Daoy (cell line): ENCODE measurements at places on chromosomes 2 and 18.
A peak's percentile ranks its signal among the peaks of the same experiment; 100 is the strongest.

GRCh38 chr18:70261141-70261788 is 27.6 kb upstream of the SOCS6 start:
- DNase-seq, result no peak

DNA sequence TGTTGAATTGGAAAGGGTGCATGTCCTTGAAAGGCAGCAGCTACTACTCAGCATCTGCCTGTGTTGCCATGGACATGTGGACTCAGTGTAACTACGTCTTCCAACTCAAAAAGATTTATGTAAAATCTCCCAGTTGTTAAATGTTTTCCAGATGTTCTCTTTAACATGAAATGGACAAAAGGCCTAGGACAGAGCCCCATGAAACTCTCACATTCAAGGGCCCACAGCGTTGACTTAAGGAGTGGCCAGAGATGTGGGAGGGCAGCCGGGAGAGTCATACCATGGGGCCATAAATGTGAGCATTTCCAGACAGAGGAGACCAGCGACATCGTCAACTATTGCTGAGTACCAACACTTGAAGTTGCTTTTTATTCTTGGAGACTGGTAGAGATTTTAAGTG is 9.9 kb downstream of the SLC3A1 start:
- no peak for DNase-seq

DNA sequence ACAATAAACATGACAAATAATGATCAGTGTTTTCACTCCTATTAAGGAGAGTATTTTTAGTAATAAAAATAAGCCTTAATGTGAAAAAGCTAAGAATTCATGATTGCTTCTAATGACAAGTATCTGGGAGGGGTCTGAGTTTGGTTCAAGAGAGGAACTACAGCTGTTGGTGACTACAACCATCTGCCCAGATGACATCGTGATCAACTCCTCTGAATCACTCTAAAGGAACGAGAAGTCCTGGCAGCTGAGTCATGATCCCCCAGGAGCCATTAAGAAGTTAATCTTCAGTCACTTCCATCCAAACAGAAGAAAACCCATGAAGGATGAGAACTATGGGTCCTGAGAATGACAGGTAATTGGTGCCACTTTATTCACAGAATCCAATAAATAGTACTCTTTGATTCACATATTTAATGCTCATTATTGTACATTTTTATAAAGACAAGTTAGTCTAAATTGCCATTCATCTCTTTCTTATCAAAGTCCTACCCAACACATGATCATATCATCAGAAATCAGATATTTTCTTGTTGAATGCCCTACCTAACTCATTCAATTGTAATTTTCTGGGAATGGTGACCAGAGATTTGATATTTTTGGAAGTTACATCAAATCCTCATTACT is 6.8 kb downstream of the TFPI start:
- peak; percentile 94 for DNase-seq

DNA sequence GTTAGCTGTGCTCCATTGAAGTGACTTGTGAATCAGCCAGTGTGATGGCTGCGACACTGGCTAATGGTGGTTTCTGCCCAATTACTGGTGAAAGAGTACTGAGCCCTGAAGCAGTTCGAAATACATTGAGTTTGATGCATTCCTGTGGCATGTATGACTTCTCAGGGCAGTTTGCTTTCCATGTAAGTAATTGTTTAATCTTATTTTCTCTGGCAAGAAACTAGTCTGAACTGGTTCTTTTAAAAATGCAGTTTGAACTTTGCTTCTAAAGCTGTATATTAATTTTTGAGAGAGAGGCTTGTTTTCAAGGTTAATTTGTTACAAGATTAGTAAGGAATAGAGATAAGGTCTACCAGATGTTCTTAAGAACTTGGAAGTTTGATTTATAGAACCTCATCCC is 46.7 kb downstream of the GLS start:
- no peak for DNase-seq

GRCh38 chr2:96470636-96471035 is 34.5 kb downstream of the NEURL3 start:
- DNase-seq, result peak; percentile 37

DNA sequence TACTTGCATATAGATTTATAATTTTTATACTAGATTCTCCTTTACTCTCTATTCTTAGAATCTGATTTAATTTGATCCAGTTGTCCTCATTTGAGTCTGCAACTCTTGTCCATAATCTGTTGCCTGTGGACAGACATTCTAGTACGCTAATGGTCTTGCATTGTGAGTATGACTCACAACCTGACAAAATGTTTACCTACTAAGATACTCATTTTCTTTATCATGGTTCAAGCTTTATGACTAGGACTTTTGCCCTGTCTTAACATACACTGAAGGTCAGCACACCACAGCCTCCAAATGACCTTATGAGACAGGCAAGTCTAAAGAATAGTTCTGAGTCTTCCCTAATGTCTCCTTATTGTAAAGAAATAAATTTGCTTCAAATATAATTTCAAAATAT is 142.3 kb upstream of the CDH7 start:
- no peak for DNase-seq

GRCh38 chr18:43596105-43596712 is 318.9 kb upstream of the SYT4 start:
- no peak for DNase-seq

GRCh38 chr18:80213182-80213581 is 34.1 kb downstream of the PARD6G start:
- no peak for DNase-seq

DNA sequence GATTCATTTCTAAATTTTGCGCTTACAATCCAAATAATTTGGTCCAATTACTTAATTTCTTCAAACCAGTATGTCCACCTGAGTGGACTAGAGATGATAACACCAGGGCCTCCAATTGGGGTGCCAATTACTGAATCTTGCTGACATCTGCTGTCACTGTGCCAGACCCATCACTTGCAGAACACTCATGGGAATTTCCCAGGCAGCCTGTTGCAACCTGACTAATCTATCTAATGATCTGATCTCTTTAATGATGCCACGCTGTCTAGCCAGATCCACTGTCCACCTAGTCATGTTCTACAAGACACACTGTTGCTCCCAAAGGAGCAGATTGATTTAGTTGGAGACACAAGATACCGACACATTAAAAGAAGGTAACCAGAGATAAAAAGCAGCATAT is 11.8 kb upstream of the LRP1B start:
- DNase-seq, result peak; percentile 4

- DNase-seq, result no peak
Observed at GRCh38 chr2:239993291-239993690, 31.9 kb downstream of the NDUFA10 start.

GRCh38 chr2:216644842-216645635 is 11.8 kb downstream of the IGFBP2 start:
- no peak for DNase-seq

GRCh38 chr2:86032861-86033595 is 72.7 kb downstream of the POLR1A start:
- DNase-seq, result no peak

DNA sequence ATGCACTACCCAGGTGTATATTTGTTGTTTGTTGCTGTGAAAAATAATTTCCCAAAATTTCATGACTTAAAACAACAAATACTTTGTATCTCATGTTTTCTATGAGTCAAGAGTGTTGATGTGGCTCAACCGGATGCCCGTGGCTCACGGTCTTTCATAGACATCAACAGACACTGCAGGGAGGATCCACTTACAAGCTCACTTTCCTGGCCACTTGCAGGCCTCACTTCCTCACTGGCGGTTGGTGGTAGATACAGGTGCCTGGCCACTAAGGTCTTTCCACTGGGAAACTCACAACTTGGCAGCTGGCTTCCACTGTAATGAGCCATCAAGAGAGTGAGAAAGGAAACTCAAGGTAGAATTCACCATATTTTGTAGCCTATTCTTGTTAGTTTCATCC is 662.9 kb downstream of the IRS1 start:
- no peak for DNase-seq

DNA sequence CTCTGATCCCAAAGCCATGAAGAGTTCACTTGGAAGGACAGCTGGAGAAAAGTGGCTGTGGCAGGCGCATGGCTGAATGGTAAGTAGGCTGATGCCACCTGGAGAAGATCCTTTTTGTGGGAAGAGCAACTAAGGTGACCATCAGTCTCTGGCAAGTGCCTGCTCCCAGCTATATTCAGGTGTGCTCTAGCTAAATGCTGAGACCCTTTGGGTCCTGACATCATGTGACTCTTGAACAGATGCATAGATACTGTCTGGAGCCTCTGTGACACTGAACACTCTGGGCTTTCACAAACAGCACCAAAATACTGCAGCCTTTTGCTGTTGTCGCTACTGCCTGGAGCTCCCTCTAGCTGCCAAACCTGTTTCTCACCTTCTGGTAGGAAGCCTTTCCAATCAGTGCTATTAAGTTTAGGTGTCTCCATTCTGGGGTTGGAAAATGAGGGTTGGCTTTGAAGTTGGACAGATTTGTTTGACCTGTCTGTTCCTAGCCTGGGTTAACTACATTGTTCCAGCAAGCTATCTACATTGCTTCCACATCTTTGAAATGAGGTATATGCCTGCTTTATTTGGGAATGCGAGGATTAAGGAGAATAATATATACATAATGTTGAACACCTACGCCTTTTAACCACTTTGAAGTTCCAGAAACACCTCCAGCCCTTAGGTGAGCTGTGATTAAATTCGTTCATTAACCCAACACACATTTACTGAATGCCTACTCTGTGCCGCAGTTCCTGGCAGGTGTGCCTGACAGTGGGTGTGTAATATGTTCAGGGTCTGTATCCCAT is 3.1 kb downstream of the EGR4 start:
- DNase-seq, result peak; percentile 40

GRCh38 chr2:239832490-239833268 is 192.5 kb downstream of the NDUFA10 start:
- no peak for DNase-seq

DNA sequence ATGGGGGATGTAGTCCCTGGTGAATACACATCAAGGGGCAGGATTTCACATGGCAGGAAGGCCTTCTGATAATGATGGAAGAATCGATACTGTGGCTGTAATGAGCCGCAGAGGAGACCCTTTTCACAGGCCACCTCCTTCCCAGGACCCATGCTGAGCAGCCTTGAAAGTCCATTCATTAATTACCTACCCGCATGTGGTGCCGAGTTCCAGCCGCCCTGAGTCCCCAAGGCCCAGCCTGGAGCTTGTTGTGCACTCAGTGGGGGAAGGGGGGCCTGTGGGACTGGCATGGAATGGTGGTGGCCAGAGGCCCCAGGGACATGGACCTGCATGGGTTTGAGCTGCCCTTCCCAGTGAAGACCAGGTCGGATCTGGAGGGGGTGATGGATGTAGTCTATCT is 25.5 kb downstream of the ASB18 start:
- DNase-seq, result no peak

GRCh38 chr18:28045176-28045810 is 131.6 kb downstream of the CDH2 start:
- DNase-seq, result no peak

DNA sequence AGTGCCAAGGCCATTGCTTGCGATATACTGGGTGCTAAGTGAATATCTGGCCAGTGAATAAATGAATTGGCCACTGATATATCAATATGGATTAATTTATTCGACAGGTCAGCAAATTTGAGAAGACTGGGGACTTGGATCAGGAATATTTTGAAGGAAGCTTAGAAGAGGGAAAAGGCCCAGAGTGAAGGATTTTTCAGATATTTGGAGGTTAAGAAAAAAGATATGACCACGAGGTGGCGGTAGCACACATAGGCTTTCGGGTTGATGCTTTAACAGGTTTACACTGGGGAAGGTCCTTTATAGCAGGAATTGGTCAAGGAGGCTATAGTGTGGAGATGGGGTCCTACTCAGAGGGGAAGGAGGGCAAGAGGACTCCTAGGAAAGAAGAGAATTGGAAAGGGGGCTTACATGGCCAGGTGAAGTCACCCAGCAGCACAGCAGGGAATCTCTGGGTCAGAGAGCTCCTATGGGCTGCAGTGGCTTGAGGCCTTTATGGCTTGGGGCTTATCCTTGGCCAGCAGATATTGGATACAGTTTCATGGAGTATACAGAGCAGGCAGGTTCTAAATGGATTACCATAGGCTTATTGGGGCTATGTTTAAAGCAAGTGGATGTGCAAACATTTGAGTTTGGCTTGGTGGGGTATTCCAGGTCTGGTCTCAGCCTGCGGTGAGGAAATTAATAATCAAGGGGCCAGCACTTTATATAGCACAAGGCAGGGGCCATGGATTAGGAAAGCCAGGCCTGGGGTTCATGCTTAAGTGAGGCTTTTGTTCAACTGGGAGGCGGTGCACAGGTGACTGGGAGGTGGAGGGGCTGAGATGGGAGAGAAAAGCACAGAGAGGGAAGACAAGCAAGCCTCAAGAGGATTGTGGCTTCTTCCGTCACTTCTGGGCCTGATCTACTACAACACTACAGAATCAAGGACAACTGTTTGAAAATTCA is 9.7 kb downstream of the IL1RN start:
- DNase-seq, result peak; percentile 31

DNA sequence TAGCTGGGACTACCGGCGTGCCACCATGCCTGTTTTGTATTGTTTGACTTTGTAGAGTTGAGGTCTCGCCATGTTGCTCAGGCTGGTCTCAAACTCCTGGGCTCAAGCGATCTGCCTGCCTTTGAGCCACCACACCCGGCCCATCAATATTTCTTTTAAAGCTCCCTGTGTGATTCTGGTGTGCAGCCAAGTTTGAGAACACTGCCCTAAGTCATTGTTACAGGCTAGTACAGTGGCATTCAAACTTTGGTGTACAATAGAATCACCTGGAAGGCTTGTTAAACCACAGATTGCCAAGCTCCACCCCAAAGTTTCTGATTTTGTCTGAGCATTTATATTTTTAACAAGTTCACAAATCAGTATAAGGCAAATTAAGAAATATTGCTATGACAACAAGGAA is 99.9 kb downstream of the RBBP8 start:
- DNase-seq, result no peak

GRCh38 chr18:5296706-5297320 is 1.3 kb upstream of the ZBTB14 start:
- DNase-seq, result peak; percentile 87

DNA sequence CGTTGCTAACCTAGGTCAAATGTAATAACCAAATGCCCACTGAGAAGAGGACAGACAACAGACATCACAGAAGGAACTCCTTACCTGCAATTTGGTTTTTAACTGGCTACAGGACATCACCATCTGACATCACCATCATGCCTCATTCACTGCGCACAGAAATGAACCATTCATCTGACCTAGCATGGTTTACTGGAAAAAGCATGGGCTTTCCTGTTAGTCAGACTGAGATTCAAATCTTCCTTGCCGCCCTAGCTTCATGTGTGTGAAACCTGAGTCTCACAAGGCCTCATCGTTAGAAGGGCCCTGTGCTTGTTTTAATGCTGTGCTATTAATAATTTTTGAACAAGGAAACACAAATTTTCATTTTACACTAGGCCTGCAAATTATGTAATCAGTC is 1.1 kb upstream of the HIBCH start:
- no peak for DNase-seq

DNA sequence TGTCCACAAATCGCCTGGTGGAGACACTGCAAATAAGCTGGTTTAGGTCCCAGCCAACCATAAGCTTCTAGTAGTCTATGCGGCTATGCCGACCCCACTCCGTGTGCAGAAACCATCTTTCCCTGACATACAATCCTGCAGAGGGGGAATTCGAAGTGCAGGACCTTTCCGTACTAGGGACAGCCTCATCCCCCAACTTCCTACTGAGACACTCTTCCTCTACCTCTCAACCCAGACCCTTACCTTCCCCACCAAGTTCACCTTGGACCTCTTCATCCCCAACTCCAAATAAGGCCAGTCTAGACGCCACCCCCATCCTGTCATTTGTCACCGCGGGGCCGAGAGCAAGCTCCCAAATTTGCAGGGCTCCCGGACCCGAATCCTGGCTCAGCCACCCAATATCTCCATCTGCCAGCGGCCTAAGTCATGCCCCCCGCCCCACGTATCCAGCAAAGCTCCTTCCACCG is 496 bp downstream of the SUCLG1 start:
- DNase-seq, result peak; percentile 11
